ENCODE measurements at places on chromosomes 7 and 10.

DNA sequence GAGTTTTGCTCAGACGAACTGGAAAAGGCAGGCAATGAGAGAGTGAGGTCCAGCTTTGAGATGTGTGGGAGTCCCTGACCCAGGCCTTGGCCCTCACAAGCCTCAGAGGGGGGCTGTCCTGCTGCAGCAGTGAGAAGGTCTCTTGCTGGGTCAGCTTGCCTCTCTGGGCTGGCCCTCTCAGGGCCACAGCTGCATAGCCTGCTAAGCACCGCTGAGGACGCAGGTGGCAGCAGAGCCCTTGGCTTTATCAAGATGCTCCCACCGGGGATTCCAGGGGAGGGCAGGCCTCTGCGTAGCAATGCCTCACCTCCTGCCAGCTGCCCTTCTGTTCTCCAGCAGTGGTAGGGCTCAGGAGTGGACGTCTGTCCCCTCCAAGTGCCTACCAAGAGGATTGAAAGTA lies 128.7 kb downstream of the COBL start:
- DNase-seq = no peak

DNA sequence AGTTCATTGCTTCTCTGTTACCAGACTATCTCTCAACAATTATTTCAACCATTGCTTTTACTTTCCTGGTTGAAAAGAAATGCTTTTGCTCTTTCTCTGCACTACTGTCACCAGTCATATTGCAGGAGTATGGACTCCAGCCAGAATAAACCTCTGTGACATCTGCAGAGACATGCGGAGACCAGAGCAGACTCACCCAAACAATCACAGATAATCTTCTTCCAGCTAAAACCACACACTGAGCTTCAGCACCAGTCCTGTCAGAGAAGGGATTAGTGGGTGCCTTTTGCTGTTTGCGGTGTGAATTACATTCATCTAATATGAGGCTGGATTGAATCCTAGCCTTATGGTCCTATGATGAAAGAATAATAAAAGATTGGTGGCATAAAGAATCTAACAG lies 258.6 kb downstream of the CNTNAP2 start:
- DNase-seq = no peak

GRCh38 chr7:55365205-55365674 lies at the start of gene LANCL2:
Gene LANCL2, plus strand, starts transcription at chr7:55365337. Its CDS starts 689 bp downstream, at chr7:55366026.
- DNase-seq = no peak

DNA sequence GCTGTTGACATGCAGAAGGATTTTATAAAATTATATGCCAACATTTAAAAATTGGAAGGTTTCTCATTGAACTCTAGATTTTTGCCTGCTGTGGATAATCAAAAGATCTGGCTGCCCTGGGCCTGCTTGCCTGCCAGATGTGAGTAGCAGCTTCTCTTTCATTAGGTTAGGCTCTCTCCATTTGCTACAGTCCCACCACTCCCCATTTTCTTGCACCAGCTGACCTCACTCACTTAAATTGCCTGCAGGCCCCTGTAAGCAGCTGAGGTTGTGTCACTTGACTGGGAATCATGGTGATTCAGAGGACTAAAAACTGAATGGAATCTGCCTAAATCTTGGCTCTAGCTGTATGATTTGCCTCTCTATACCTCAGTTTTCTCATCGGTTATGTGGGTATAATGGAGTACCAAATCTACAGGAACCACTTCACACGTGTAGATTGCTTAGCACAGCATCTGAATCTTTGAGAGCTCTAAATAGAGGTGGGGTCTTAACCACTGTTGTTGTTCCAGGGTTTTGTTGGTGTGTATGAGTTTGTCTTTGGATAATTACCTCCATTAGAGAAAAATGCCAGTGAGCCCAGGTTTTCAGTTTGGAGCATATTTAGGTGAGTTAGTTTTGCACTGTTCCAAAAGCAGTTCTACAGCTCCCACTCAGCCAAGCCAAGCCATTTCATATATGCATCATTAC lies 18.6 kb upstream of the RAPGEF5 start:
- DNase-seq = no peak

DNA sequence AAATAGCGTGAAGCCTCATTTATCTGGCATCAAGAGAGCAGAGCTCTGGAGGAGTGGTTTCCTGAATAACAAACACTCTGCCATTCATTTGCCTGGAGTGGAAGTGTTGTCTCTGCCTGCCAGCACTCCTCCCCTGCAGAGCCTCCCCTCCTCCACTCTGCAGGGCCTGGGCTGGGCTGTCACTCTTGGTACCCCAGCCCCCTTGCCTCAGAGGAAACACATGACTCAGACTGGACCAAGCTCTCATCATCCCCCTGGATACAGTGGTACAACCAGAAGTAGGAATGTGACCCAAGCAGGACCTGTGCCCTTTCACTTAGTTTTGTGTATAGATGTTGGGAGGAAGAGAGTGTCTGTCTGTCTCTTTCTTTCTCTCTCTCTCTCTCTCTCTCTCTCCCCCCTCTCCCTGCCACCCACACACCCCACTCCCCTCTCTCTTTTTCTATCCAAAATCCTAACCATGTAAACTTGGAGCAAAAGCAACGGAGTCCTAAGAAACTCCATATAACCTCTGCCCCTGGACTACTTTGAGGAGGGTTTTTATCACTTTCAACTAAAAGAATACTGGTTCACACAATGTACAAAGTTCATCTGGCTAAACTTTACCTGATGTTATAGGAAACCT lies 43.9 kb downstream of the DOCK4 start:
- no peak for DNase-seq

DNA sequence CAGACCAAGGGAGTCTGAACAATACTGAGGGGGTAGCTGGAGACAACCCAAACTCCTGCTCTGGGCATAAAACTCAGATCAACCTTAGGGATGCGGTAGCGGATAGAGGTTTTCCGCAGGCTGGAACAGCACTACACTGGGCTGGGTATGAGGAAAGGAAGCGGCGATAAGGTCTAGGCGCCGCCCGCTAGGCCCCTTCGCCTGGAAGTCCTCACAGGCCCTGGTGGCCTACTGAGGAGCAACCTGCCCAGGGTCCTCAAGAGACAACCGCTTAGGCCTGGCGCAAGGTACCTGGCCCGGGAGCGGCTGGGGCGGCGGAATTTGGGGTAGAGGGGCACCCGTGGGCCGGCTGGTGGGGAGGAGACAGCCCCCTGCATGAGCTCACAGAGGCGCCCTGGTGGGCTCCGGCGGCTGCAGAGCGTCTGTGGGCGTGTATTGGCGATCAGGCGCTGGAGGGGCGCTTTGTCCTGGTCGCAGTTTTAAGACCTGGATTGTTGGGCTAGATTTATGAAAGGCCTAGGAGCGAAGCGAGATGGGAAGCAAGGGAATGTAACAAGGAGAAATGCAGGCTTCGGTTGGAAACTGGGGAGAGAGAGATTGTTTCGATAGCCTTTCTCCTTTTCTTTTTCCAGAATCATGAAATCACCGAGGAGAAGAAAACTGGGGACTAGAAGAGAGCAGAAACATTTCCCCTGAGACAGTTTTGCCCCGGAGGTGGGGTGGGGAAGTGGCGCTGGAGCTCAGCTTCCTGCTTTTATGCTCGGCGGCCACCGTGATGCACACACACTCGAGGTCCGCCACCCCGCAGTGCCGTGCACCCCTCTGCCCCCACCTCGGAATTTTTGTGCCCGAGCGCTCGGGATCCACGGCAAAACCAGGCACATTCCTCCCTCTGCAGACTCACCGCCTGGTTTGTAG lies 2.4 kb upstream of the NKX2-3 start:
- no peak for DNase-seq
